H9 (cell line): ENCODE measurements at places on chromosomes 7 and 10. TPM values are rescaled to one million over a fixed set of nuclear protein-coding genes. Genes with fewer than 3 reads are reported as not detected.

- no peak overlapping the region for H3K27ac ChIP-seq
- H3K27me3 ChIP-seq = no peaks in the 10 kb centered on the region
- no peak for DNase-seq
- no peak overlapping the region for H3K4me3 ChIP-seq
- peaks cover 3% of the 10 kb centered on the region; the same call in 1 of the 2 replicates for H3K4me1 ChIP-seq
Observed at GRCh38 chr7:116802746-116803152, 59.6 kb upstream of the CAPZA2 start.

GRCh38 chr7:29400437-29400836 is 163.2 kb upstream of the PRR15 start:
- H3K27me3 ChIP-seq = no peaks in the 10 kb centered on the region
- H3K4me3 ChIP-seq = no peak overlapping the region
- H3K36me3 ChIP-seq = no peaks in the 10 kb centered on the region
- H3K27ac ChIP-seq = no peak overlapping the region
- no peaks in the 10 kb centered on the region for H3K4me1 ChIP-seq
- no peak for DNase-seq

DNA sequence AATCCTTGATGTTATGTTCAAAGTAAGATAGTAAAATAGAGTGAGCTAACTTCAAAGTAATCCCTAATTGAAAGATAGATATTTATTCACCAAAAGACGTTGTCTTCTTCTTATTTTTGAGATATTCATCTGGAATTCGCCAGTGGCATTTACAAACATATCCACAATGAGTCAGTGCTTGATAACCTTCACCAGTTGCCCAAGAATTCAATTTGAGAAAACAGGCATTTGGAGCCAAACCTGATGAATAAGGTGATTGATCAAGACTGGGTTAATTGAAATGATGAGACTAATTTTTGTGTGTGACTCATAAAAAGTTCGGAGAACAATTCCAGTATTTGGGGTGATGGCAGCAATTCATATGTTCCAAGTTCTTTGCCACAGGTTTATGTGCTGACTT is 344.0 kb downstream of the ARL4A start:
- no peak overlapping the region for H3K27ac ChIP-seq
- H3K4me1 ChIP-seq = no peaks in the 10 kb centered on the region; the same call in 1 of the 2 replicates
- H3K36me3 ChIP-seq = peaks cover 15% of the 10 kb centered on the region

GRCh38 chr7:142943706-142944268 is 4.5 kb downstream of the LLCFC1 start:
- peaks cover 3% of the 10 kb centered on the region; the same call in 1 of the 2 replicates for H3K36me3 ChIP-seq
- H3K27me3 ChIP-seq = no peaks in the 10 kb centered on the region
- H3K27ac ChIP-seq = no peak overlapping the region
- DNase-seq = no peak

- DNase-seq = no peak
- no peak overlapping the region for H3K4me3 ChIP-seq
- H3K36me3 ChIP-seq = no peaks in the 10 kb centered on the region
- H3K27ac ChIP-seq = no peak overlapping the region
- no peaks in the 10 kb centered on the region for H3K27me3 ChIP-seq
Observed at GRCh38 chr10:52346394-52347326, 32.6 kb downstream of the DKK1 start.

GRCh38 chr7:134927723-134928122 is 58.6 kb upstream of the AGBL3 start:
- H3K27me3 ChIP-seq = no peaks in the 10 kb centered on the region
- H3K4me1 ChIP-seq = no peaks in the 10 kb centered on the region
- no peak for DNase-seq
- no peak overlapping the region for H3K27ac ChIP-seq

- no peak overlapping the region for H3K4me3 ChIP-seq
- no peak for DNase-seq
- no peaks in the 10 kb centered on the region for H3K36me3 ChIP-seq
- H3K4me1 ChIP-seq = peaks cover 15% of the 10 kb centered on the region
- no peaks in the 10 kb centered on the region for H3K27me3 ChIP-seq
- no peak overlapping the region for H3K27ac ChIP-seq
Observed at GRCh38 chr7:108239501-108240225, 109.5 kb upstream of the LAMB4 start.

DNA sequence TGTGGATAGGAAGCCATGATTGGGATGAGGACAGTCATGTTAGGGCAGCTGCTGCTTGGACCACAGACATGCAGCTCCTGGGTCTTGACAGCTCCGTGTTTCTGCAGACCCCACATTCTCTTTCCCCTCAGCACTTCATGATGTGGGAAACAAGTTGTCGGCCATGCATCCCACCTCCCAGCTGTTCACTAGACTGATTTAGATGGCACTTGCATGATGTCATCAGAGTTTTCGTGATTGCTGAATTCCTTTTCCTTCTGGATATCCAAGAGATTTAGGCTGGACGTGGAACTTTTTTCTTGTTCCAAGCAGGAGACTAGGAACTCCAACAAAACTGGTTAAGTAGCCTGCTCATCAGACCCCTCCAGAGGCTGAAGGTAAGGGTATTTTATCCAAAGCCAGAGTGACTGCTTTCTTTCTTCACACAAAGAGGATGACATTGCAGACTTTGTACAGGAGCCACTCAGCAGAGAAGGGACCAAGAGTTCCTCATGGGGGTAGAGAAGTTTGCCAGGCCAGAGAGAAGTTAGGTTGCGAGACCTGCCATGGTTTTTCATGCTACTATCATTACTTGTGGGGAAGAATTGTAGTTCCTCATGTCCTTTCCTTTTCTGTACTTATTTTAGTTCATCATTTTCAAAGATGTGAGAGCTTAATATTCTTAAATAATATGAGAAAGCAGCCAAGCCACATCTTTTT is 117.7 kb upstream of the GJD4 start:
- no peak overlapping the region for H3K4me3 ChIP-seq
- DNase-seq = no peak
- H3K27ac ChIP-seq = no peak overlapping the region
- H3K27me3 ChIP-seq = no peaks in the 10 kb centered on the region

DNA sequence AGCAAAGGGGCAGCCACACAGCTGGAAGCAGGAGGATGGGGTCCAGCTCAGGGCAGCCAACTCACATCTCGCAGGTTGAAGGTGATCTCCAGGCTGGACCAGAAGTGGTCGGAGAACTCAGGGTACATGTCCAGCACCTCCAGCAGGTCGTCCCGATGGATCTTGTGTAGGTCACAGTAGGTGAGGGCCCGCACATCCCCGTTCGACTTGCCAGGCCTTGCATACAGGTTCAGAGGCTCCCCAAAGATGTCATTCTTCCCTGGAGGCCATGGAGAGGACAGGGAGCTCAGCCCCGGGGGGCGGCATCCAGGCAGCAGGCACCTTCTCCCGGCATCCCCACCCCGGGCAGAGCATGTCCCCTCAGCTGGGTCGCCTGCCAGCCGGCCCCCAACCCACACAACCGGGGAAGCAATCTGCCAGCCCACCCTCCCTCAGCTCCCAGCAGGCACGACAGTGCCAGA is 29.3 kb downstream of the KCNH2 start:
- no peak overlapping the region for H3K4me3 ChIP-seq
- no peaks in the 10 kb centered on the region; the same call in 1 of the 2 replicates for H3K4me1 ChIP-seq
- H3K27me3 ChIP-seq = no peaks in the 10 kb centered on the region
- DNase-seq = peak; percentile 23
- no peaks in the 10 kb centered on the region; the same call in 2 of the 3 replicates for H3K36me3 ChIP-seq

GRCh38 chr10:93876381-93876780 is 17.4 kb upstream of the SLC35G1 start:
- no peak for DNase-seq
- peaks cover 4% of the 10 kb centered on the region; the same call in 1 of the 2 replicates for H3K4me1 ChIP-seq
- H3K36me3 ChIP-seq = no peaks in the 10 kb centered on the region
- no peak overlapping the region for H3K27ac ChIP-seq

DNA sequence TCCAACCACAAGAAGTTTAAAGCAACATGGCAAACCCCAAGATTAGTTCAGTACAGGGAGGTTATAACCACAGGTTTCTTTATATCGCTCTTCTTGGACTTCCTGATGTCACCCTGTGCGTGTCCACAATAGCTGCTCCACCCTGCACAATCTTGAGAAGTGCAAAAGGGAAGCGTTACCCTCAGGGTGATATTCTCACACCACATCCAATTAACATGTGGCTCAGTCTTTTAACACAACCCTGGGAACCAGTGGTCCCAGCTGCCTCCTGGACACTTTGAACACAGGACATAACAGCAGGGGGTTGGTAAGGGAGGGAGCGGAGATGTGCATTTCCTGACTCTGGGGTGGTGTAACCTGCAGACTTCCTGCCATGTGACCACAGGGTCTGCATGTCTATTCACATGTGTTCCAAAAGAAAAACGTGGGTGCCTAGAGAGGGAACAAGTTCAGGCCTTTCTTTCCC is 64.6 kb downstream of the GSAP start:
- peaks cover 9% of the 10 kb centered on the region; the same call in 1 of the 2 replicates for H3K4me1 ChIP-seq
- no peaks in the 10 kb centered on the region for H3K27me3 ChIP-seq
- H3K4me3 ChIP-seq = no peak overlapping the region
- no peak for DNase-seq

DNA sequence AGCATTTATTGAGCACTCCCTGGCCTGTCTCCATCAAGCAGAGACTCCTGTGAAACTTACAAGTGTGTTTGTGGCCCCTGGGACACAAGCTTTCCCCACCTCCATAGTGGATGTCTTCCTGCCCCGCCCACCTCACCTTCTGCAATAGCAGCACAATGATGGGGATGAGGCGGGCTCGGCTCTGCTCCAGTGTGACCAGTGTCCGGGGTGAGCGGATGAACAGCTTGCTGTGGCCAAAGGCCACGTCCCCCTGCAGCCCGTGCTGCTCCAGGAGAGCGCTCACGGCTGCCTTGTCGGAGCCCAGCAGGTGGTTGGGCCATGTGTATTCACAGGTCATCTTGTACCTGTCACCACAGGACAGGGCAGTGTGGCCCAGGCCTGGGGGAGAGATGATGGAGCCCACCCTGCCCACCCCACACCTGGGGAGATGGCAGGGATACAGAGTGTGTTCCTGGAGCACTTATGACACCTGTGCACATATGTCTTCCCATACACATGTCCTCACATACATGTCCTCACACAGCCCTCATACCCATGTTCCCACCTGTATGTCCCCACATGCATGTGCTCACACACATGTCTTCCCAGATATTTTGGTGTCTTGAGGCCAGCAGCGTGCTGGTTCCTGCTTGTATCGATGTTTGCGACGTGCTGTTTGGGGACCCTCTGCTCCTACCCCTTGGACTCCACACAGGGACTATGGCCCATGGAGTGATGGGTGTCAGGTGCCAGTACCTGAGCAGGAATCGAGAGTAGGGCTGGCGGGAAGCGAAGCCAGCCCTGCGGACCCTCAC is 12.7 kb downstream of the MYO1G start:
- no peak overlapping the region for H3K27ac ChIP-seq
- no peaks in the 10 kb centered on the region for H3K4me1 ChIP-seq
- no peak overlapping the region for H3K4me3 ChIP-seq
- H3K36me3 ChIP-seq = no peaks in the 10 kb centered on the region
- DNase-seq = peak; percentile 21
- no peaks in the 10 kb centered on the region; the same call in 1 of the 2 replicates for H3K27me3 ChIP-seq

GRCh38 chr10:32941357-32941756 is 16.7 kb downstream of the ITGB1 start:
- H3K4me3 ChIP-seq = no peak overlapping the region
- H3K4me1 ChIP-seq = peaks cover 20% of the 10 kb centered on the region; the same call in 1 of the 2 replicates
- H3K27me3 ChIP-seq = no peaks in the 10 kb centered on the region
- H3K36me3 ChIP-seq = peaks cover 2% of the 10 kb centered on the region; the same call in 1 of the 3 replicates
- no peak for DNase-seq

DNA sequence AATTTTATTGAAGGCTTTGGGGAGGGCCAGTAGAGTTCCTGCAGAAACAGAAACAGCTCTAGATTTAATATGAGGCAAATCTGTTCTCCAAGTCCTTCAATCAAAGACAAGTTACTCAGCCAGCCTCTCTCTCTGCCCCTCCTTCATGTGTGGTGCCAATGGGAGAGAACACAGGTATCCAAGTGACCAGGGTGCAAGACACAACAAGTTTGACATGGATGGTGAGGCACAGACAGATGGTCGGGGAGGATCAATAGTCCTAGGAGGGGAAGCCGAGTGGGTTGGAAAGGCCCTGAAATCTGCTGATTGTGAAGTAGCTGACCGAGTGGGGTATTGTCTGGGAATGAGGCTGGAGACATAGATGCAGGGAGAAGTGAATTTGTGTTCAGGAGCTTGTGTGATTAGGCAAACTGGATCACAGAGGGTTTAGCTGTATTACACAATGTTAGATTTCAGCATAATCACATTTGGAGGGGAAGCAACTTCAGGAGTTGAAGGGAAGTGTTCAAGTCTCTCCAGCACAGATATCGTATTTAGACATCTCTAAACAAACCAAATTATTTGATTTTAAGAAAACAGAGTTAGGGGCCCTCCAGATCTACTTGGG is 1.5 kb downstream of the GIMAP1 start:
- peaks cover 4% of the 10 kb centered on the region; the same call in 1 of the 2 replicates for H3K27me3 ChIP-seq
- H3K4me1 ChIP-seq = no peaks in the 10 kb centered on the region
- H3K4me3 ChIP-seq = no peak overlapping the region
- DNase-seq = no peak
- no peaks in the 10 kb centered on the region; the same call in 2 of the 3 replicates for H3K36me3 ChIP-seq
- H3K27ac ChIP-seq = no peak overlapping the region

GRCh38 chr10:105112862-105113261 is 471.8 kb downstream of the SORCS3 start:
- no peak overlapping the region for H3K4me3 ChIP-seq
- no peaks in the 10 kb centered on the region for H3K27me3 ChIP-seq
- H3K36me3 ChIP-seq = peaks cover 5% of the 10 kb centered on the region; the same call in 2 of the 3 replicates
- H3K27ac ChIP-seq = no peak overlapping the region
- H3K4me1 ChIP-seq = peaks cover 3% of the 10 kb centered on the region

DNA sequence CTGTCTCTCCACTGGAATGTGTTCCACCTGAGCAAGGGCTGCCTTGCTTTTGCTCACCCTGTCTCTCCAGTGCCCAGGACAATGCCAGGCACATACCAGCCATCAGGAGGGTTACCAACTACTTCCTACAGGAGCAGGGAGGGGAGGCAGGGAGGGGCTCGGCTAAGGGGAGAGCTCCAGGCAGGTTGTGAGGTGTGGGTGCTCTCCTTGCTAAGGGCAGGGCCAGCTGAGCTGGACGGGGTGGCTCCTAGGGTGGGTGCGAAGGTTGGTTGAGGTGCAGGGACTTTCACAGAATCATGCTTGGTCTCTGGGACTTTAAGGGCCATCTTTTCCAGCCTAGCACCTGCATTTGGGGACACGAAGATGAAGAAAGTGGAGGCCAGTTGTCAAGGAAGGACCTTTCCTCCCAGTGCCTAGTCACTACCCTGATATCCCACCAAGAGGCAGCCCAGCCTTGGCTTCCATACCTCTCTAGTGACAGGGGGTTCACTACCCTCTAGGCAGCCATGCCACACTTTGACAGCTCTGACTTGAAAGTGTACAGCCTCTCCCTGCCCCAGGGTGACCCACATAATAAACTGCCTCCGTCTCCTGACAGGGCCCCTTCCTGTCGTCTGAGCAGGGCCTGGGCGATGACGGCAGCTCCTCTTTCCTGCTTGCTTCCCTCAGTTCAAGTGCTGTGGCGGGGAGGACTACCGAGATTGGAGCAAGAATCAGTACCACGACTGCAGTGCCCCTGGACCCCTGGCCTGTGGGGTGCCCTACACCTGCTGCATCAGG is 46.5 kb downstream of the TSPAN15 start:
- no peaks in the 10 kb centered on the region for H3K4me1 ChIP-seq
- H3K4me3 ChIP-seq = no peak overlapping the region
- H3K27ac ChIP-seq = no peak overlapping the region
- no peaks in the 10 kb centered on the region for H3K27me3 ChIP-seq

- H3K36me3 ChIP-seq = no peaks in the 10 kb centered on the region
- no peaks in the 10 kb centered on the region for H3K27me3 ChIP-seq
- H3K27ac ChIP-seq = no peak overlapping the region
- no peaks in the 10 kb centered on the region for H3K4me1 ChIP-seq
- H3K4me3 ChIP-seq = no peak overlapping the region
Observed at GRCh38 chr10:76543655-76544054, 1094.0 kb downstream of the KCNMA1 start.

The CPA2 gene
- total RNA-seq = 0.29 TPM in 1 of 2 replicates, not detected in the other

The CPA4 gene
- total RNA-seq = not detected in 2 replicates

The PDCD4 gene
- 22.6 and 29.3 TPM in 2 replicates for total RNA-seq

The ANTXRL gene
- total RNA-seq = not detected in 2 replicates

The OR6B1 gene
- total RNA-seq = not detected in 2 replicates

The CCDC136 gene
- 28.7 and 31.1 TPM in 2 replicates for total RNA-seq

The LRRC4 gene
- 10.4 and 14.3 TPM in 2 replicates for total RNA-seq
